Mesenteric fat pad (tissue), 1 donor: ENCODE measurements at places on chromosomes 2 and 18.

- DNase-seq = no peak
Measured at GRCh38 chr2:3466482-3466863, 52.9 kb downstream of the ADI1 start.

GRCh38 chr18:25248755-25249154, 103.2 kb downstream of the ZNF521 start:
- no peak for DNase-seq

DNA sequence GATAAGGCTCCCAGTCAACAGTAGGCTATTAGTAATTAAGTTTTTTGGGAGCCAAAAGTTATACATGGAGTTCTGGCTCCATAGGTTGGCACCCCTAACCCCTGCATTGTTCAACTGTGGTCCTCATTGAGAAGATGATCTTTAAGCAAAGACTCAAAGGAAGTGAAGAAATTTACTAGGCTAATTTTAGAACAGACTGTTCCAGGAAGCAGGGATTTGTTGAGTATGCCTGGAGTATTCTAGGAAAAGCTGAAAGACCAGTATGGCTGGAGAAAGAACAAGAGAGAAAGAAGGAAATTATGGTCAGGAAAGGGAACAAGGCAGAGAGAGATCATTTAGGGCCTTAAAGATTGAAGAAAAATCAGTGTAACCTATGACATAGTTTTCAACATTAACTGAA, 125.1 kb downstream of the PMAIP1 start:
- no peak for DNase-seq

- no peak for DNase-seq
Measured at GRCh38 chr2:202069170-202070067, 3.6 kb upstream of the KIAA2012 start.

DNA sequence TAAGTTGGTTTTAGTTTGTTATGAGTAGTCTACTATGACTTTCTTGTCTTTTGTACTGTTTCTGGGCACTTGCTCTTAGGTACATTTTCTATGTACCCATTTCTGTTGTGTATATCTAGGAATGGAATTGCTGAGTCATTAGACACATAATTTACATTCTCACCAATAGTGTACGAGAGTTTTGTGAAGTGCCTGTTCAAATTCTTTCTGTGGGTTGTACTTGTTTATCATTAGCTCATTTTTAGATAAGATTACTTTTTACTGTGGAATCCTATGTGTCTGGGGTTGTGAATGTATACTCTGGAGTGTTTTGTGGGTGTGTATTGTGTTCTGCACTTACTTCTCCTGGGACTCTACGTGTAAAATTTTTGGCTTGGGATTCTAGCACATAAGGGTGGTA, 36.6 kb upstream of the CD28 start:
- DNase-seq = no peak

DNA sequence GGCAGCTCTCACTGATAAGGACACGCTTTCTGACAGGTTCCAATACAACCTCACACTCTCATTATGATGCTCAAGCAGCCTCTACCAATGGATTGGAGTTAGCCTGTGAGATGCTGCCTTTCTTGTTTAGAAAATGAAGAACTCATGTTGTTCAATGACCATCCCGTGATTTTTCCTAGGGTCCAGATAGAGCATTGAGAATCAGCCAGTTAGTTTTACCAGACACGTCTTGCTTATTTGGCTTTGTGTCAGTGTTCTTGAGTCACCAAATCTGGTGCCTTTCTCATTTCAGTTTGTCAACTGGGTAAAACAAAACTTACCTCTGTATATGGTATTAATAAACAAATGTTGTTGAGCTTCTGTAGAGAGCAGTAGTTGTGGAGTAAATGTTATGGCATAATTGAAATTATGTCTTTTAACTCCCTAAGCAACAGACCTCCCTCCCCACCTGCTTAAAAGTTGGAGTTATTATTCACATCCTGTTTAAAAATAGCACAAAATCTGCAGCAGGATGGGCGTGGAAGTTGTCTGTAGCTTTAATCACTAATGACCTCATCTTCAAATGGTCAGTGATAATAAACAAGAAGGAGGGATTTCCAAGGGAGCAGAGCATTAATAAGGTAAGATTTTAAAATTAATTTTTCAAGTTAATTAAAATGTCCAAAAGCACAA, 167.3 kb downstream of the HRH4 start:
- no peak for DNase-seq

DNA sequence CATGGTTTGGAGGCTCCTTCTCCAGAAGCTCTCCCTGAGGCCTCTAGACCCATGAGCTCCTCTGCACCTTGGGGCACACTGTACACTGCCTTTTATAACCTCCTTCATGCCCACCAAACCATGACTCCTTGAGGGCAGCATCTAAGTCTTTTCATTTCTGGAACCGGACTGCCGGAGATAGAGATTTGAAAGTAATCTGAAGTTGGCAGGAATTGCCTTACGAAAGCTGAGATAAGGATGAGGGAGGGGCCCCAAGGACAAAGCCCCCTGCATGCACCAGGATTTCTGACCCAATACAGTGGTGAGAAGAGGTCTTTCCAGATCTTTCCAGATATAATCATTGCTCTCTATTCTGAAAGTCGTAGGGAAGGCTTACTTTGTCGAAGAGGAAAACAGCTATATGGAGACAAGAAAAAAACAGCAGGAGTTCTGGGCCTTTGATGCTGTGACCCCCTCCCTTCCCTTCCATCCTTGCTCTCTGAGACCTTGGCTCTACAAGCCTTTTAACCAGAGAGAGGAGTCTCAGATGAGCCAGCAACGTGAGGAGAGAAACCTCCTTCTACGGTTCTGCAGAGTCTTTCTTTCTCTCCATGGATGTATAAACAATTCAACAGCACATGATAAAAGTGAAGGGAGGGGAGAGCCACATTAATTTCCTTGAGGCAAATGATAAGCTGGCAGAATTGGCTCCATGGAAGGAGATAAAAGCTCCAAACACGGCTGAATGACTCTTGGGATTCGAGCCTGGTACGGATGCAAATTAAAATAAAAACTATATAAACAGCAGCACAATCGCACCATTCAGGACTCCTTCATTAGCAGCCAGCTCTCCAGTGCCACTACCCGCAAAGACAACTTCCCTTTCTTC, 88.0 kb upstream of the RTN4 start:
- DNase-seq = no peak

GRCh38 chr2:10960606-10961489, 49.1 kb downstream of the KCNF1 start:
- no peak for DNase-seq

DNA sequence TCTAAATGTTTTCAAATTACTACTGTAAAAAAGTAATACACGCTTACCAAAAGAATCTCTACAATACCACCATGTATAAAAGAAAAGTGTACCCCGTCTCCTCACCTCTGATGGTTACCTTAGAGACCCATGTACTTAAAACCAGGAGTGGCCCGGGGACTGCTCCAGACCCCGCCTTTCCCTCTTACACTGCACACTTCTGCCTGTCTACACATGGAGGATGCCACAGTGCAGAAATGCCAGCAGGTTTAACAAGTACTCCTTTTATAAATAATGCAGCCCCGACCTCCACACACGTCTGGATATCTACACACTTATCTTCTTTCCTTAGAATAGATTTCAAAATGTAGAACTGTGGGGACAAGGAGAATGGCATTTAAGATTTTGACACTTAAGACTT, 5.3 kb downstream of the HDAC4 start:
- peak; percentile 14 for DNase-seq
